ENCODE measurements at places on chromosomes 11 and 22.

DNA sequence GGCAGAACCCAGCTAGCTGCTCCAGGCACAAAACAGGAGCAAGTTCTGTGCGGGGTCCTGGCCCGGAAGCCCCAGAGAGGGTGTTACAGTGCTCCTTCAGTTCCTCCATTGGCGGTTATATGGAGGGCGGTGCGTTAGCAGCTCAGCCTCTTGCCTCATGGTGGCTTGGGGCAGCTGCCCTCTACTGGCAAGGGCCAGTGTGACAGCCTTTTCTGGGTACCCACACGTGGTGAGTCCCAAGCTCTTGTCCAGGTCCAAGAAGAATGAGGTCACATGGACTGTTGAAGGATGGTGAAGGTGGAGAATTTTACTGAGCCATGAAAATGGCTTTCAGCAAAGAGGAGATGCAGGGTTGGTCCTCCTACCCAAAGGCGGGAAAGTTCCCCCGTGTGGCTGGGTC, 100.5 kb downstream of the WT1 start:
- DNase-seq = peak; percentile 13

DNA sequence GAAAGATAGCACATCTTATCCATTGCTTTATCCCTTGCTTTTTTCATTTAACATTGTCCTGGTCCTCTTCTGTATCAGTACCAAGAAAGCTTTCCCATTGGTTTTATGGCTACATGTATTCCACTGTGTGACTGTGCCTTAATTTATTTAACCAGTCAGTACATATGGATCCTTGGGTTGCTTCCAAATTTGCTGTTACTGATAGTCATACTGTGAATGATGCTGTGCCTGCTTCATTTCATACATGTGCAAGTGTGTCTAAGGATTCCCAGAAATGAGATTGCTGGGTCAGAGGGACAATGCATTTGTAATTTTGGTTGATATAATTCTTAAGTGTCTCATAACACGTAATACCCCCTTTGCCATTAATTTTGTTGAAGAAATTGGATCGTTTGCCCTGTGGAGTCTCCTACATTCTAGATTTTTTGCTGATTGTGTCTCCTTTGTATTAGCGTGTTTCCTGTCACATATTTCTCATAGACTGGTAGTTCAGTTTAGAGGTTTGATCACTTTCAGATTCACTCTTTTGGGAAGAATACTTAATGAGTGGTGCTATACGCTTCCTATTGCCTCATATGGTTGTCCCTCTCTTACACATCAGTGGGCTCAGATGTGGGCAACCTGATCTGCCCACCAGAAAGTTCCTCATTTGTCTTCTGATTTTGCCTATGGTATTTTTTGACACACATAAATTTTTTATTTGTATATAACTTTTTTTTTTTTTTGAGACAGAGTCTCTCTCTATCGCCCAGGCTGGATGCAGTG, 35.3 kb downstream of the MYBPC3 start:
- no peak for DNase-seq

DNA sequence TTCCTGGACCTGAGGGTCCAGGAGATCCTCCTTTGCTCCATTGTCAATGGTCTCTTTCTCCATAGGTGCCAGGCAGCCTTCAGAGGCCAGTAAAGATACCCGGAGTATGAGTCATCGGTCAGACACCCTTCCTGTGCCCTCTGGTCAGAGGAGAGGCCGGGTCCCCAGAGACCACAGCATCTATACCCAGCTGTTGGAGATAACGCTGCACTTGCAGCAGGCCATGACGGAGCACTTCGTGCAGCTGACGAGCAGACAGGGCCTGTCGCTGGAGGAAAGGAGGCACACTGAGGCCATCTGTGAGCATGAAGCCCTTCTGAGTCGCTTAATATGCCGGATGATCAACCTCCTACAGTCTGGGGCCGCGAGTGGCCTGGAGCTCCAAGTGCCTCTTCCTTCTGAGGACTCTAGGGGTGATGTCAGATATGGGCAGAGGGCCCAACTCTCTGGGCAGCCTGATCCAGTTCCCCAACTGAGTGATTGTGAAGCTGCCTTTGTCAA, at the start of gene ACCSL:
ACCSL (plus strand) TSS at position 51 of the 501 bp plus-strand sequence; CDS start at position 107, 56 bp downstream.
- no peak for DNase-seq

GRCh38 chr11:68545796-68546195, 85.2 kb downstream of the PPP6R3 start:
- no peak for DNase-seq

GRCh38 chr22:33512908-33513307, 407.4 kb downstream of the LARGE1 start:
- no peak for DNase-seq

GRCh38 chr22:26845021-26845743, 187.8 kb downstream of the MIAT start:
- no peak for DNase-seq

GRCh38 chr11:125063429-125064043, 431 bp downstream of the SLC37A2 start:
- no peak for DNase-seq

DNA sequence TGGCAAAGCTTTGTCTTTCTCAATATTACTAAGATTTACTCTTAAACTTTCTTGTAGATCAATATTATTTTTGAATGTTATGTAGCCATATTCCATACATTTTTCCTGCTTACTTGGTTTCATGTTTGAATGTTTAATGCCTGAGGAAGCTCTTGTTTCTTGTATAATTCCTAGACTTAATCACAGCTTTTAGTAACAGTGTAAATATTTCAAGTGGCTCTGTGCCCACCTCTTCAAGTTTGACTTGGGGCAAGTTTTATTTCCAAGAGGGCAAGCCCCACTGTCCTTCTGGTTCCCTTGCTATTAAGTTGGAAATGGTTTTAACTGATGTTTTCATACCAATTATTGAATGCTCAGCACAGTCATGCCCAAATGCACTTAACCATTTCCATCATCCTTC, 1004.1 kb downstream of the OPCML start:
- DNase-seq = no peak

GRCh38 chr22:46815132-46815531, 52.7 kb downstream of the TBC1D22A start:
- no peak for DNase-seq
